Omental fat pad (tissue), 4 donors: ENCODE measurements at places on chromosomes 3 and 15.

GRCh38 chr15:78768531-78769408 is 42.5 kb downstream of the ADAMTS7 start:
- DNase-seq = no peak

DNA sequence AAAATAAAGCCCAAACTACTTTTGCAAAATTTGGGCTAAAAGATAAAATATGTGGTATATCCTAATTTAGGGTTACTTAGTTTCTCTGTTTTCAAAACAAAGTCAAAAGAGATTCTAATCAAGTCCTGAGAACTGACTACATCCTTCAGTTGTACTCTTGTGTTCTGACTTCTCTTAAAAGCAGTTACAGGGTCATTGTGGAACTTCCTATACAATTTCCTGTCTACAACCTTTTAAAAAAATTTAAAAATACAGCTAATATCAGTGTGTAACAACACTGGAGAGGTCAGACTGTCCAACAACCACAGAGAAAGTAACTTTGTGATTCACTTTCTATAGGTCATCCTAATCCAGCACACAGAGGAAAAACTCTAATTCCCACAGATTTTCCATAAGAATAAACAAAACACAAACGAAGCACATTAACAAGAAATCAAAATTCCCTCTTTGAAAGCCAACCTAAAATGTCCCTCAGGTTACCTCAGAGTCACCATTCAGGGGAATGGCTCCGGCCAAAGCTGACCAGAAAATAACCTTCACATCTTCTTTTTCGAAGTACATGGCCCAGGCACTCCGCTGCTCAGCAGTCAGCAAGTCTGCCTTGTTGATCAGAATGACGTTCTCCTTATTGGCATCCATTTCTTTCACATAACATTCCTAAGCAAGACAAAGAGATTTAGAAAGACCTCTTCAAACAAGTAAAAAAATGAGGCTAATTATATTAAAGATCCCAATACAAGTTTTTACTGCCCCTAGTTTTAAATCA is 13.3 kb downstream of the LSG1 start:
- no peak for DNase-seq

DNA sequence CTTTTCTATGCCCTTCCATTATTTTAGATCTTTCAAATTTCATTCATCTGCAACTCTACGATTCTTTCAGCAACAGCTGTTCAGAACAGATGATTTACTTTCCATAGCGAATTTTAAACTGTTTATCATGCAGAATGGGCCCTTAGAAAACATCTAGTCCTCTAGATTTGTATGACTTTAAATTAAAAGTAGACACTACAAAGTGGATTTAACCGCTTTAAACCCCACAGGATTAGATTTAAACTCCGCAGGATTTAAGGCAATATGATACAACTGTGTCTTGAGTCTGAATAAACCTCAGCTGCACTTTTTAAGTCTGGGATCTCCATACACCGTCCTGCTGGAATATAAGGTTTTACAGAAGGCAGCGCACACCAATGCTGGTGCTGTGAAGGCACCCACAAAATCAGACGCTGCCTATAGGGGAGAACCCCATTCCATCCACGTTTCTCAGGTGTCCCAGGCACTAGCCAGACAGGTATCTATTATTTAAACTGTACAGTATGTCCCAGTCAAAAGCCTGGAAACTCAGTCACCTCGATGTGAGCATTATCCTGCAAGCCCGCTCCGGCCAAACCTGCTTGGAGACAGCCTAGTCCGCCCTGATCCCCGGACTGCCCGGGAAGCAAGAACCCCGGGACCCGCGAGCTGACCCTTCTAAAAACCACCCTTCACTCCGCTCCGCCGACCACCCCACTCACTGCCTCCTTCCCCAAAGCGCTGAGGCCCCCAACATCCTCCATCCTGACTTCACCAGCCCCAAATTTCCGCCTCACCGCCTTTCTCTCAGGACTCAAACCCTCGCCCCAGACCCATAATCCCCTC is 768 bp downstream of the ANO10 start:
- no peak for DNase-seq

DNA sequence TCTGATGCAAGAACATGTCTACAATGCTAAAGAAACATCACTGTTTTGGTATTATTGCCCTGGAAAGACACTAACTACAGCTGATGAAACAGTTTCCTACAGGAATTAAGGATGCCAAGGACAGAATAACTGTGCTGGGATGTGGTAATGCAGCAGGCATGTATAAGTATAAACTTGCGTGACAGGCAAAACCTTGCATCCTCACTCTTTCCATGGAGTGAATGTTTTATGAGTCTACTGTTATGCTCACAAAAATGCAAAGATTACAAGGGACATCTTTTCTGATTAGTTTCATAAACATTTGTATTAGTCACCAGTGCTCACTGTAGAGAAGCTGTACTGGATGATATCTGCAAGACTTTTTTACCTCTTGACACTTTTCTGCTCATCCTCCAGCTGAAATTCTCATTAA is 143.6 kb downstream of the NAALADL2 start:
- no peak for DNase-seq

GRCh38 chr3:127739347-127740135 is 66.8 kb downstream of the ABTB1 start:
- DNase-seq = no peak
